ENCODE measurements at places on chromosomes 1 and 21.

DNA sequence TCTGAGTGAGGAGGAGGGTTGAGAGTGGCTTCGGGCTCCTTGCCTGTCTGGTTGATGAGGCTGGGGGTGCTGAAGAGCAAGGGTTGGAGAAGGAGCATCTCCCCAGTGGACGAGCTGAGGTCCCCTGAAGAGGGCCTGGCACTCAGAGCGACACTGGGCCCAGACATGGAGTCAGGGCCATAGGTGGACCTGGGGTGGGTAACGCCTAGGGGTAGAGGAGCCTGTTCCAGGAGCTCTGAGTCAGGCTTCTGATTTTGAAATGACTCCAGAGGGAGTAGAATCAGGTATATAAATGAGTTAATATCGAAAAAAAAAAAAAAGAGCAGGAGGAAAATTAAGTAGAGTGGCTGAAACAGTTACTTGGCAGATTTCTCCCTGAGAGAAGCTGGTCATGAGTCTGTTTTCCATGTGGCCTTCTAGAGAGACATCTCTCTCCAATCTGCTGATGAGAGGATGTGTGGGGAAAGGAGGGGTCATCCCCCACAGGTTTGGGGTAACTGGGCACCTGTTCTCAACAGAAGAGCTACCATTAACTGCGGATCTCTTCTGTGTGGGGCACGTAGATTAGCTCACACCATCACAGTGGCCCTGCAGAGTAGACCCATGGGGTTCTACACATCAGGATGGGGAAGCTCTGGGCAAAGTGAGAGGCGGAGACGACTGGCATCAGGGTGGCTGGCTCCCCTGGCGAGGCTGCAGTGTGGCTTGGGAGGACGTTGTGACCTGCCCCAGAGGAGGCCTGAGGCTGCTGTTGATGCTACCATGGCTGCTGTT lies 115.5 kb downstream of the DHRS3 start:
- no peak for DNase-seq

GRCh38 chr1:93415296-93415695 lies 32.6 kb upstream of the FNBP1L start:
- no peak for DNase-seq

GRCh38 chr1:205948039-205948438 lies 4.8 kb upstream of the SLC26A9 start:
- no peak for DNase-seq

- no peak for DNase-seq
Measured at GRCh38 chr1:225963735-225964530, 22.9 kb upstream of the LEFTY2 start.

- no peak for DNase-seq
Measured at GRCh38 chr1:199836430-199836829, 191.1 kb upstream of the NR5A2 start.

- DNase-seq = no peak
Measured at GRCh38 chr1:226216056-226216455, 7.4 kb upstream of the MIXL1 start.

DNA sequence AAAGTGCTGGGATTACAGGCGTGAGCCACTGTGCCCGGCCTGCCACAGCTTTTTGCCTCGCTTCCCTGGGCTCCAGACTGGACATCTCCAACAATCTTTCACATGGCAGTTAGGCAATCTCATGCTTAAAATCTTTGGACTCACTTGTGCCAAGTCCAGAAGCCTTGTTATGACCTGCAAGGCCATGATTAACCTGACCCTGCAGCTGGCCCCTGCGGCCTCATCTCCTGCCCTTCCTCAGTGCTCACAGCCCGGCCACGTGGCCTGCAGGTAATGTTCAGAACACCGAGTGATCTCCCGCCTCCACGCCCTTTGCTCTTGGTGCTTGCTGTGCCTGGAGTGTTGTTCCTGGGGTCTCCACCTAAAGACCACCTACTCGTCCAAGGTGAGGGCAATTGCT lies 24.9 kb downstream of the FAAH start:
- DNase-seq = no peak

GRCh38 chr1:220767312-220768125 lies 19.2 kb upstream of the MTARC1 start:
- DNase-seq = no peak

- no peak for DNase-seq
Measured at GRCh38 chr1:175254190-175254589, 61.6 kb upstream of the KIAA0040 start.

- no peak for DNase-seq
Measured at GRCh38 chr1:108551137-108551862, 8.6 kb upstream of the EEIG2 start.

DNA sequence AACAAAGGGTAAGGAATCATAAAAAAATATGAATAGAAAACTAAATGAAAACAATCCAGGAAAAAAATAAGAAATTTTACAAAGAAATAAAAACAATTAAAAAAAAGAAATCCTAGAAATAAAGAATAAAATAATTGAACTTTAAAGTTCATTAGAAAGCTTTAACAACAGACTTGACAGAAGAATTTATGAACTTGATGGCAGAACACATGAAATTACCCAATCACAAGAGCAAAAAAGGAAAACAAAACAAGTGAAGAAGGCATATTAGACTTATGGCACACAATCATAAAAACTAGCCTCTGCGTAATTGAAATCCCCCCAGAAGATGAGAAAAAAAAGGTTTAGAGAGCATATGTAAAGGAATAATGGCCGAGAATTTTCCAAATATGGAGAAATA lies 802.5 kb upstream of the B3GALT2 start:
- no peak for DNase-seq

- no peak for DNase-seq
Measured at GRCh38 chr1:9121496-9122409, 7.1 kb downstream of the GPR157 start.

GRCh38 chr1:78493451-78493850 lies 2.7 kb downstream of the PTGFR start:
- no peak for DNase-seq

DNA sequence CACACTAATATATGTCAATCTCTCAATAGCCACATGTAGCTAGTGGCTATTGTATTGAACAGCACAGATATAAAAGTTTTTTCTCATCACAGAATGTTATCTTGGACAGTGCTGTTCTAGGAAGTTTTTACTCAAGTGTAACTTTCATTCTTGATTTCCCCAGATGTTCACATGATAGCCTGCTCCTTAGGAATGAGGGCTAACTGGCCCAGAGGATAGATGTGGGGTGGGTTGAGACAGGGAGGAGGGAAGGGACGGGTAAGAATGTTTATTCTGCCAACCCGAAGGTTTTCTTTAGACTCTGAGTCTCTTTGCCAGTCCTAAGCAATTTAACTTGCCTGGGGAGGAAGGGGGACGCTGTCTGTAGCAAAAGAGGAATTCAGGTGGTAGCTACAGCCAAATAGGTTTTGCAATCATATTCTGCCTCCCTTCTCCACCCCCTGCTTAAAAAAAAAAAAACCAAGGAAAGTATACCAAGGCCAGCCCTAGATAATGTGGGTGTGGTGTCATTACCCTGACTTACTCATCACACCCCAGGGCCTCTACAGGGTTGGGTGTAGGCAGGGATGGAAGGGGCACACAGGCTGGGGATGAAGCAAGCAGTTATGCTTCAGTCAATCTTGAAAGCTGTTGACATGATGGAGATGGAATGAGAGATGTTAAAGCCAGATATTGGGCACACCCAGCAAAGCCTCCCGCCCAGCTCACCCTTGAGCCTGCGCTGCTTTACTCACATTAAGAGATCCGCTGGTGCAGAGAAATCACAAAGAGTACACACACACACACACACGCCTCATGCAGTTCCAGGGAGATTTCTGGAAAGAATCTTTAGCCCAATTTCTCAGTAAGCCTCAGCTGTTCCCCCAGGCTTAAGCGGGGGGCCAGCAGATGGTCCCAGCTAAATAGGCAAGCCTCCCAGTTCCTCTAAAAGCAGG lies 59.9 kb downstream of the PLXNA2 start:
- no peak for DNase-seq

DNA sequence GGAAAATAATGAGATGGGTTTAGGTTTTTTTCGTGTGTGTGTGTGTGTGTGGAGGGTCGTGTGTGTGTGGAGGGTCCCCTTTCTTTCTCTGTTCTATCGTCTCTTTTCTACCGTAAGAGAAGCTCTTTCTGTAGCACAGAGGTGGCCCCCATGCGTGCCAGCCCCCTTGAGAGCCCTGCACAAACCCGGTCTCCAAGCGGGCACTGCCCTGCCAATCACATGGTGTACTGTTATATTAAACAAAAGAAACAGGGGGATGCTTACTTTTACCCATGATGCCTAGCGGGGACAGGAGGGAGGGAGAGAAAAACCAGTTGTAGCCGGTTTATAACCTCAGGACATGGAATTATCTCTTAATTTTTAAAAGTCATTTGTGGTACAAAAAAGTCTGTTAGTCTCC lies 41.0 kb downstream of the GATAD2B start:
- peak; percentile 42 for DNase-seq

- DNase-seq = no peak
Measured at GRCh38 chr1:165486663-165487062, 41.7 kb upstream of the RXRG start.

DNA sequence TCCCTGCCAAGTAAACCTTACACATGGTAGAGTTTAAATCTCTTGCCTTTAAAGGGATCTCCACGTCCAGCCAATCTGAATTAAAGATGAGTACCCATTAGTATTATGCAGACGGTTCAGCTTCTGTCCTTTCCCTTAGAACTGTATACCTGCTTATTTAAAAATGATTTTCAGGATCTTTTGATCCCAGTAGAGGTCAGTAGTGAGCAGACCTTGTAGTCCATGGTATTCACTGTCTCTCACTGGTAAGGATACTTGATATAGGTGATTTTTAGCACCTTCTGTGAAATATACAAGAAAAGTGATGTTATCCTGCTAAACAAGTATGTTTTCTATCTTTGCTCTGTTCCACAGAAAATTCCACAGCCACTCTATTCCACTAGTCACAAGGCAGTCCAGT lies 1211.6 kb upstream of the ADGRL4 start:
- DNase-seq = peak; percentile 45

- DNase-seq = no peak
Measured at GRCh38 chr1:173916667-173917066, 460 bp downstream of the SERPINC1 start.

- DNase-seq = no peak
Measured at GRCh38 chr1:156524481-156524869, 23.9 kb upstream of the MEF2D start.

DNA sequence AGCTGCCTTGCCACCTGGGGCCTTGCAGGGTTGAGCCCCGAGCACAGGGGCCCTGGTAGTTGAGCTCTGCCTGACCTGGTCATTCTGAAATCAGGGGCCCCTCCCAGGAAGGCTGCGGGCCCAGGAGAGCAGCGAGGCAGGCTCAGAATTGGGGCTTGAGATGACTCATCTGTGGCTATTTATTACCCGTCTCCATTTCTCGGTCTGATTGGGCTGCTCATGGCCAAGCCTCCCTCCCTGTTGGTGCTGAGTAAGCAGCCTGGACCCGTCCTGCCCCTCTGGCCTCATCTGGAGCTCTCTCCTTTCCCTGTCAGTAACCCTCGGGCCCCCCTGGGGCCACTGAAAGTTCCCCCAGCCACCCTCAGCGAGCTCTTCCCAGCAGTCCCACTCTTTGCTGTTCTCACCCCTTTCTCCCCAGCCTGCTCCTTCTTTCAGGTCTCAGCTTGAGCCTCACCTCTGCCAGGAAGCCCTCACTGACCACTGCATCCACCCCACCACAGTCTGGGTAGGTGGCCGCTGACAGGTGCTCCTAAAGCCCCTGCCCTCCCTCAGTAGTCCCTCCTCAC lies 11.0 kb upstream of the TNFRSF8 start:
- DNase-seq = peak; percentile 45

GRCh38 chr1:163820226-163820625 lies 498.5 kb downstream of the NUF2 start:
- no peak for DNase-seq

GRCh38 chr1:8051650-8052049 lies 25.5 kb upstream of the ERRFI1 start:
- no peak for DNase-seq

DNA sequence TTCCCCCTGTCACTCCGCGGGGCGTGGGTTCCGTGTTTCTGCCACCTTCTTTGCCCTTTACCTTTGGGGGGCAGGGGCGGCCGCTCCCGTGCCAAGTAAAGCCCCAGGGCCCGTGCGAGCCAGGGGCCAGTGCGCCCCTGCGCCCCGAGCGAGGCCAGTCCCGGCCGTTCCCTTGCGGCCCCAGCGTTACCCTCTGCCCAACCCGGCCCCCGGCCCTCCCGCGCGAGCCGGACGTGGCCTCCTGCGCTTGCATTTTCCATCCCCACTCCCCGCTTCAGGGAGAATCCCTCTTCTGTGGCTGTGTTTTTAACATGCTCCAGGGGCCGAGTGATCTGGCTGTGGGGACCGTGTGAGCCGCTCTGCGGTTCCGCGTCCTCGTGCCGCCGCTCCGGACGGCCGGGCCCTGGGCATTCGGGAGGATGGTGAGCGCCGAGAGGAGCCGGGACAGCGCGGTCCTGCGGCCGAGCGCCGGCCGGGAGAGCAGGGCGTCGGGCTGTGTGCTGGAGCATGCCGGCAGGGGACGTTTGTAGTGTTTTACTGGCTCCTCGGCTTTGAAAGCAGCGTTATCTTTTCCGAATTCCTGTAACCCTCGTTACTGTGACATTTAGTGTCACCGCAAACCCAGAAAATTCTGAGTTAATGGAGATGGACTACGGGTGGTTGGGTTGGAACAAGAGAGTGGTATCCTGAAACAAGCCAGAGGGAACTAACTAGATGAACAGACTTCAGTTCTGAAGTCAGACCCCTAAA lies 1.0 kb downstream of the GALNT2 start:
- peak; percentile 53 for DNase-seq

- no peak for DNase-seq
Measured at GRCh38 chr1:82485591-82486369, 685.0 kb downstream of the ADGRL2 start.

GRCh38 chr1:33234131-33234530 lies 22.2 kb upstream of the ZNF362 start:
- no peak for DNase-seq

DNA sequence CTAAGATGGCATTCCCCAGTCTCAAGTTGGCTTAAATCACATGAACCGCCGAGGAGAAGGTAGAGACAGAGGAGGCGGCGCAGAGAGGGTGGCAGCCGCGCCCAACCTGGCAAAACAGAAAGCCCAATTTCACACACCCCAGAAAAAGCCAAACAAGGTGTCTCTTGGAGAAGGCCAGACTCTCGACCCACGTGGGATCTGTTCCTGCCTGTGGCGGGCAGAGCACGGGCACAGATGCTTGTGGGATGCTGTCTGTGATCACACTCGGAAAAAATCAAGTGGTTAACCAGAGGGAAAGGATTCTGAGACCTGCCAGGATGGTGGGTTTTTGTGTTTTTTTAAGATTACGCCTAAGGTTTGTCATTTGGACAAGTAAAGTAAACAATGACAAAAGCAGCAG lies 80.7 kb downstream of the MRPL37 start:
- no peak for DNase-seq

GRCh38 chr1:172404121-172404520 lies 16.4 kb upstream of the C1orf105 start:
- DNase-seq = no peak

Measured in HEK293T (cell line).